ENCODE measurements at places on chromosomes 6 and 20. TPM values are rescaled to one million over a fixed set of nuclear protein-coding genes. Genes with fewer than 3 reads are reported as not detected.
A peak's percentile ranks its signal among the peaks of the same experiment; 100 is the strongest.

DNA sequence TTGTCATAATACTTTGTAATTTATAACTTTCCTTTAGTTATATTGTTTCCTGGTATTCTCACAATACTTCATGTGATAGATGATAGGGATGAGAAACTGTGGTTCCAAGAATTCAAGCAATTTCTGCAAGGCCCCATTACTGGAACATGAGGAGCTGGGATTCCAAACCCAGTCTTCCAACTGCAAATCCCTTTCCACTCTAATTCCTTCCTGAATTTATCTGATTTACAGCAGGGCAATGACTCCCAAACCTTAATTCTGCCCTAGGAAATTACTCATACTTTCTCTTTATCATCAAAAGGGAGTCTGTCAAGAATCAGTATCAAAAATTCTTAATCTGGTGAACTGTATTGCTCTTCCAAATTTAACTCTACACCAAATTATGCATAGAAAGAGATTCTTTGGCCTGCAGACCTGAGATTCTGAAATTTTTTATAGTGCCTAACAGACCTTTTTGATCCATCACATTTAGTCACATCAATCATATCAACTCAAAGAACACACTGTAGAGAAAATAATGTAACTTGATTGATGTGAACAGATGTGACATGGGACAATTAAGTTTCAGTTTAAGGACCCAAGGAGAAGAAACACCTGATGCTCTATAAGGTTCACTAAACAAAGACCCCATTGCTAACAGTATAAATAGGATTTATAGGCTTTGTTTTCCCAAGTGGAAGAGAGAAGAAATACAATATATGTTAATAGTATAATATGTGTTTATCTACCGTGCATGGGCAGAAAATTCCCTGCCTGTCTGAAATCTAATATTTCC lies 41.5 kb upstream of the GJA1 start:
- no peaks in the 10 kb centered on the region for H3K36me3 ChIP-seq
- H3K27me3 ChIP-seq, result no peaks in the 10 kb centered on the region

DNA sequence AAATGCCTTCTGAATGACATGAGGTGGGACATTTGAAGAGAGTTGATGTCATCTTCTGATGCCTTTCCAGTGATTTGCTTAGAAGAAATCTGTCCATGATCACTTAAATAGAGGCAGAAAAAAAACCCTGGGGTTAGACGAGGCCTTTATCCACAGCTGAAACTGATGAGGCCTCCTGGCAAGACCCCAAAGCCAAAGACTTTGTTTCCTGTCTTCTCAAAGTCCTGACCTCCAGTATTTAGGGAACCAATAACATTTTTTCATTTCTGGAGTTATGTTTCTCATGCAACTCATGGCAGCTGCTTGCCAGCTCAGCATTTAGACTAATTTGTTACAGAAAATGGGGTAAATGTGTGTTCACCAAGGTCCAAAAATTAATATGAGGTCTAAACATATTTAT lies 248.0 kb upstream of the PRDM1 start:
- no peaks in the 10 kb centered on the region for H3K36me3 ChIP-seq
- H3K4me1 ChIP-seq, result no peaks in the 10 kb centered on the region
- H3K4me3 ChIP-seq, result no peak overlapping the region
- no peaks in the 10 kb centered on the region for H3K27me3 ChIP-seq
- DNase-seq, result no peak

- H3K27me3 ChIP-seq, result no peaks in the 10 kb centered on the region
- DNase-seq, result peak; percentile 77
- peak within 1 kb of the TSS; percentile 99 for H3K27ac ChIP-seq
These were observed at the start of gene EPM2A for GRCh38 chr6:145735356-145736165. Gene EPM2A (minus strand): TSS chr6:145735520. CDS start chr6:145735498, 22 bp downstream.

DNA sequence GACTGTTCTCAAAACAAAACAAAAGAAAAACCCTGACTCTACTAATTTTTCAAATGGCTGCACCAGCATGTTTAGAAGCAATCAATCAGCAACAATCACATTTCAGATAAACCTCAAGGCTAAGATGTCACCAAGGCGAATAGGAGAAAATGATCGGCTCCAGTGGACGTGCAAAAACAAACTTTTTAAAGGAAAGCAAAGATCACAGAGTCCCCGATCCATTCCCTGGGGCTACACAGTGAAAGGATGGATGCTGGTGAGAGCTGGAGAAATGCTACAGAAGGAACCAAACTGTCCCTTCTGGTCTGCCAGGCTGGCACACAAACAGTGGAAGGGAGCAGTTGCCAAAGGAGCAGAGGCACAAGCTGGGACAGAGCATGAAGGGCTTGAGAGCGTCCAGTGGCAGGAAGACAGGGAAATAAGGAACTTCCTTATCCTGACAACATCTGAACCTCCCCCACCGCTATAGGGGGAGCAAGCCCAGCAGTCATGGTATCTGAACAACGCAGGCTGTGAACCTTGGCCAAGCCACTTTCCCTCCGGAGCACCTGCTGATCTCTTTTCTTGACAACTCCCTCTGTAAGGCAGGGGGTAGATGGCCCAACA lies 73.7 kb upstream of the HIVEP1 start:
- H3K27me3 ChIP-seq, result no peaks in the 10 kb centered on the region
- no peak overlapping the region for H3K27ac ChIP-seq
- H3K4me3 ChIP-seq, result no peak overlapping the region
- no peak for DNase-seq
- H3K4me1 ChIP-seq, result peaks cover 9% of the 10 kb centered on the region

DNA sequence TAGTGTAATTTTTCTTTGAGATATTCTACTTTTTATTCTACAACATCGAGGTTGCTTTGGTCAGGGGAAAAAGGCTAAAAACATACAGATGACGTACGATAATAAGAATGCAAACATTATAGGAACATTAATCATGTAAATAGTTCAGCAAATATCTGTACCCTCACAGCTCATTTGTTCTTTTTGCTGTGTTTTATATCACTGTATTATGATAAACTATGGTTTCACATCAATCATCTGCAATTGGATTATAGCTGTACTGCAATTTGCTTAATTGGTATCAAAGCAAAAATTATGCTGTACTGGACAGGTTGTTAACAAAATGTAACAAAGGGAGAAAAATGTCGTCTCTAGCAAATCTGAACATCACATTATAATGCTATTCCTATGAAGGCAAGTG lies 597.1 kb downstream of the EPHA7 start:
- no peaks in the 10 kb centered on the region for H3K27me3 ChIP-seq
- no peaks in the 10 kb centered on the region for H3K4me1 ChIP-seq
- no peaks in the 10 kb centered on the region for H3K36me3 ChIP-seq
- H3K27ac ChIP-seq, result no peak overlapping the region

DNA sequence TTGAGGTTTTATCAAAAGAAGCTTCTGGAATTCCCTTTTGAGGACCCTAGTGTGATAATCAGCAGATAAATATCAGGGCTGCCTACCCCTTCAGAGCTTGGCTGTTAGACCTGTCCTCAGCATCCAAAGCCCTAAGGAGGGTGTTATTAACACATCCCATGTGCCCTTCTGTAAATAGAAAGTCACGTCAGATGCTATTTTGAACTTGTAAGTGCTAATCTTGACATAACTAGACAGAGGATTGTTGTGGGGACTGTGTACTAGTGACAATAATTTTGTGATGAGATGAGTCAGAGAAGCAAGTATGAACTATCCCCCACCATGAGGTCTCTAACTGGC lies 4.9 kb upstream of the LAMA4 start:
- no peak overlapping the region for H3K4me3 ChIP-seq
- no peak for DNase-seq
- H3K27ac ChIP-seq, result no peak overlapping the region
- peaks cover 16% of the 10 kb centered on the region for H3K27me3 ChIP-seq
- peaks cover 3% of the 10 kb centered on the region for H3K4me1 ChIP-seq
- no peaks in the 10 kb centered on the region for H3K36me3 ChIP-seq

DNA sequence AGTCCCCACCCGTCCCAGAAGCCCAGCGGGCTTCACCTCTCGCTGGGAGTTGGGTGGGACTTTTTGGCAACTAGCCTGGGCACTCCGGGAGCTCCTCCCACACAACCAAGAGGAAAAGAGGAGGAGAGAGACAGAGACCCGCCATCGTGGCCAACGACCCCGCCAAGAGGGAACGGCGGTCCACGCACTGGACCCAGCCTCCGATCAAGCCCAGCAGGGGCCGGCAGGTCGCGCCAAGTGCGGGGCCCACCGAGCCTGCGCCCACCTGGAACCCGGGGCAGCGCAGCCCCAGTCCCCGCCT lies 3.0 kb upstream of the TMEM14C start:
- DNase-seq, result no peak
- peaks cover 8% of the 10 kb centered on the region for H3K36me3 ChIP-seq
- H3K4me3 ChIP-seq, result peak overlapping the region; percentile 84
- peaks cover 31% of the 10 kb centered on the region for H3K4me1 ChIP-seq

DNA sequence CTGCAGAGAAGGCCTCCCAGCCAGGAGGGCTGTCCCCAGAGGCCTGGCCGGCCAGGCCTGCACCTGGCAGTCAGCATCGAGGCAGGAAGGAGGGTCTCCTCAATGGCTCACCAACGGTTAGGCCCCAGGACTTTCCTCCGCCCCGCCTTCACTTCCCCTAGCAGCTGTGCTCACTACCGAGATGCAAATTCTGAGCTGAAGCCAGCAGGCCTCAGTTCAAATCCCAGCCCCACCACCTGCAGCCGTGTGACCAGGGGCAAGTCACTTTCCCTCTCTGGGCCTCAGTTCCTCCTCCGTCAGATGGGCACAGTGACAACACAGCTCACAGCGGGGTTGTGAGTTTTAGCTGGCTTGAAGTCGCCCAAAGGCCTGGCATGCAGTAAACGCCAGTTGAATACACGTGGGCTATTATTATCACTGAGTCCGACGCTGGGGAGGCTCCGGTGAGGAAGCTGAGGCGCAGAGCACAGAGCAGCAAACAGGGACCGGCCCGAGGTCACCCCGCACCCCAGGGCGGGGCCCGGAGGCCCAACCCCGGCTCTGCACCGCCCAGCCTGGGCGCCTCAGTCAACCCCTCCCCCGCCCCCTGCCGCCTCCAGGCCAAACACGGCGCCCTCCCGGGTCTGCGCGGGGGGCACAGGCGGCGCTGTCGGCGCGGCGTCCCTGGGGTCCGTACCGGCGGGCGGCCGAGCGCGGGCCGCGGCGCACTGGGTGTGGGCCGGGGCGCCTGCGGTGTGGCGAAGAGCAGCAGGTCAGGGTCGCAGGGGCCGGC lies 671 bp downstream of the E2F1 start:
- peak; percentile 83 for DNase-seq
- peaks cover 15% of the 10 kb centered on the region for H3K36me3 ChIP-seq
- peak overlapping the region; percentile 87 for H3K27ac ChIP-seq
- peaks cover 79% of the 10 kb centered on the region for H3K4me1 ChIP-seq
- no peaks in the 10 kb centered on the region for H3K27me3 ChIP-seq

DNA sequence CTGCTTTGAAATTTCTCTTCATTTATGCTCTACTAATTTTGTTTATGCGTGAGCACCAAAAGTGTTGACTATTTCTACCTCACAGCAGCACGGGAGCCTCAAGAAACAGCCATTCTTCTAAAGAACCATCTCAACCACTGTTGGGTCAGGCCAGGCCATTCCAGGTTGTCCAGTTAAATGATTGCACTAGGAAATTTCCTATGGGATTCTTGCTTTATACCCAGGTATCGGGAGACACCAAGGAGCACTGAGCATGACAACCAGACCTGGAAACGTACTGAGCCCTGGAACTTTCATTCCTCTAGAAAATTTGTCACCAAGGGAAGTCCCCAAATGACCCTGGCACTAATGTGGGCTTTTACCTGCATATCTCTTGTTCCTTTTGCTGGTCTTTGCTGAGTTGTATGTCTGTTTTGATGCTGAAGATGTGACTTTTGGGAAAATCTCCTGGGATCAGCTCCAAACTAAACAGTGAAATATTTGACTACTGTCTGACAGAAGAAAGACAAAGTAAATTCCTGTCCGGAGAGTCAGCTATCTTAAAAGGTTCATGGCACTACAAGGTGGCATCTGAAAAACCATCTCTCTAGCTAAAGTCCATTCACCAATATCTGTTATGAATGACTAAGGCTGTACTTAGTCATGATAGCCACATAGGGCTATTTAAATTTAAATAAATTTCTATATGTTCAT lies 70.5 kb downstream of the SNAP25 start:
- no peak overlapping the region for H3K4me3 ChIP-seq
- DNase-seq, result no peak
- H3K36me3 ChIP-seq, result no peaks in the 10 kb centered on the region
- no peaks in the 10 kb centered on the region for H3K4me1 ChIP-seq

GRCh38 chr6:155248008-155249001 lies 15.5 kb upstream of the CLDN20 start:
- peak; percentile 50 for DNase-seq
- no peaks in the 10 kb centered on the region for H3K27me3 ChIP-seq
- no peaks in the 10 kb centered on the region for H3K4me1 ChIP-seq
- peaks cover 12% of the 10 kb centered on the region for H3K36me3 ChIP-seq
- no peak overlapping the region for H3K4me3 ChIP-seq

CCN2 gene
- not detected for total RNA-seq

INSM1 gene
- total RNA-seq, result 6.9 TPM

HCRTR2 gene
- not detected for total RNA-seq

MRS2 gene
- total RNA-seq, result 20.0 TPM
